ENCODE measurements at places on chromosomes 4 and X.

DNA sequence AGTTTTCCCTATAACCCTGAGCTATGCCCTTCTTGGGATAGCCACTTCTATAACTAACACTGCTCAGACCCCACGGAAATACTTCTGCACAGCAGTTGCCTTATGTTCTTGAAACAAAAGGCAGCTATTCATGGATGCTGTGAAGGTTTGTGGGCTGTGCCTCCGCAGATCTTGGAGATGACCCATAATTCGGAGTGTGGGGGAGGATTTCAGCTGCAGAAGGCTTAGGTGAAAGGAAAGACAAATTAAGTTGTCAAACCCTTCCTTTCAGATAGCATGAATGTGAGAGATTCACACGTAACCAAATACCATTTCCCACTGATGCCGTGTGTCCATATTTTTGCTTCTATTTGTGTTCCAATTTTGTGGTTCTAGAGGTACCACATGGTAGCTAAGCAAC lies 38.1 kb upstream of the NYX start:
- no peak for DNase-seq

DNA sequence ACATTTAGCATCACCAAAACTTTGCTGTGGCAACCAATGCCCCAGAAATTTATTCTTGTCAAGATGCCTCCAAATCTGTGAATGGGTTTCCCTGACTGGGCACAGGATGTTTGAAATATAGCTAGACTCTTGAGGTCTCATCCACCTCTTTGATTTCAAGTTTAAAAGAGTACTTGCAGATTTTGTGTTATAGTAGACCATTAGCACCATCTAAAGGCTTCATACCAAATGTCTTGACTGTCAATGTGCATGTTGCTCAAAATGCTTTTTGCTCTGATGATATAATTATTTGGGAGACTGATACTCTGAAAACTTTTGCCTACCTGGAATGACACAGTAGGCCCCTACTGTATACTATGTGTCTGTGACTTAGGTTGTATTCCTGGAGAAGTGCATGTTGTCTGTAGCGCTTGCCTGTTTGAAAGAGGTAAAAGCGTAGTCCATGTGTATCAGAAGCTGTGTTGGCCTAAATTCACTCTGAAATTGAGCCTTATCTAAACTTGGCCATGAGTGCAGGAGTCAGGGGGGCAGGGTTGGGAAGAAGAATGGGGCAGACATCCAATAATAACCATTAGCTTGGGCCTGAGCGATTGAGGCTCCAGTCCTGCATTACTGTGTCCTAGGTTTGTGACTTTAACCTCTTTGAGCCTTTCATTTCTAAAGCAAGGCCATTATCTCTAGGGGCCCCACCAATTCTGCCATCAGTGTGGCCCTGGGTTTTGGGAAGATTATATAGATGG lies 33.8 kb downstream of the NDP start:
- DNase-seq: no peak

DNA sequence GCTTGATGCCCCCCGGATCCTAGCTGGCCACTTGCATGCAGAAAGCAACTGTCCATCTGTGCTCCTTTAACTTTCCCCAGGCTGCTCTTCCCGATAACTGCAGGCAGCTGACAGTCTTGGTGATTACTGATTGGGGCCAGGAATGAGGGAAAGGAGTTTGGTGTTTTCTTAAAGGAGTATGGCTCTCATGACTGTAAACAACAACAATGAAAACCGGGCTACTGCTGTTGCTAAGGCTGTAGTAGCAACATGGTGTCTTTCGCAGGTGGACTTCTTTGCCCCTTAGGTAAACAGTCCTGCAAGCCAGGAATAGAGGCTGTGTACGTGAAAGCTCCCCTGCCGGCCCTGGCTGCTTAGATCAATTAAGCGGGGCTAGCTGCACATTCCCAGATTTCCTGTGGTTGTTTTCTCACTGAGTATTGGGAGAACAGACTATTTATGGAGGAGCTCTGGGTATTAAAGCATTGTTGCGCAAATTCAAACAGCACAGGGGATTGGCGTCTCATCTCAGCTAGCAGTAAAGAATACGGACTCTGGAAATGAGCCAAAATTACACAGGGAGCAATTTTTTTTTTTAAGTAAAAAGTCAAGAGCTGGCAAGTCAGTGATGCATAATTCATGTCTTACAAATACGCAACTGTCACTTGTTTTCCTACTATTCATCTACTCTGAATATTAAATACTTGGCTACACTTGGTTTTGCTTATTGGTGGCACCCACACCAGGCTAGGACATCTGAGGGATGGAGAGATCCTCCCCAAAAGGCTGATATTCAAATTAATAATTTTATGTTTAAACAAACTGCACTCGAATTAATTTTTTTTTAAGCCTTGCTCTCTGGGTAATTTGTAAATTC lies 61.6 kb upstream of the NAP1L5 start:
- DNase-seq: no peak

- DNase-seq: no peak
Observed at GRCh38 chr4:40511036-40511614, 118.5 kb downstream of the RBM47 start.

DNA sequence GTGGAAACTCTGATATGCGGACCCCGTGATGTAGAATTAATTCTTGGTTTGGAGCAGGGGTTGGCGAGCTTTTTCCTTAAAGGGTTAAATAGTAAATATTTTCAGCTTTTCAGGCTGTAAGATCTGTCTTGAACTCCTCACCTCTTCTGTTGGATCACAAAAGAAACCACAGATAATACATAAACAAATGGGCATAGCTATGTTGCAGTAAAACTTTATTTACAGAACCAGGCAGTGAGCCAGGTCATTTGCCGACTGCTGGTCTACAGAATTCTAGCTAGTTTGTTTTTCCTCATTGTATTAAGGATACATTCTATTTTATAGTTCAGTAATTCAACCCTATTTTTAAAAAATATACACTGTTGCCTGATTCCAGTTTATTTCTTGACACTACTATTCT lies 116.6 kb downstream of the PAPSS1 start:
- DNase-seq: no peak

DNA sequence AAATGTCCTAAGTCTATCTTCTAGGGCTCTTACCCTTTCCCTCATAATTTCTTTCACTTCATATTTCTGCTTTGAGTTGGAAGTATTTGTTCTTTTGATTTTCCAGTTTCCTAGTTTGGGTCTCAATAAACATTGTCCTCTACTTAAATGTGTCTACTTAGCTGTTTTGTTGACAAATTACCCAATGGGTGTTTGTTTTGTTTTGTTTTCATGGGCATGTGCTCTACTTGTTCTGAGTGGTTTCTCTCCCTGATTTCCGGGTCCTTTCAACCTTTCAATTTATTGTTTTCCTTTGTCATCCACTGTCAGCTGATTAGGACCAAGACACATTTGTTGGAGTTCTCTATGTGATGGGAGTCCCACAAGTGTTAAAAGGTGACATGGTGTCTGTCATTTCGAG lies 1181.4 kb downstream of the RPA4 start:
- DNase-seq: no peak

DNA sequence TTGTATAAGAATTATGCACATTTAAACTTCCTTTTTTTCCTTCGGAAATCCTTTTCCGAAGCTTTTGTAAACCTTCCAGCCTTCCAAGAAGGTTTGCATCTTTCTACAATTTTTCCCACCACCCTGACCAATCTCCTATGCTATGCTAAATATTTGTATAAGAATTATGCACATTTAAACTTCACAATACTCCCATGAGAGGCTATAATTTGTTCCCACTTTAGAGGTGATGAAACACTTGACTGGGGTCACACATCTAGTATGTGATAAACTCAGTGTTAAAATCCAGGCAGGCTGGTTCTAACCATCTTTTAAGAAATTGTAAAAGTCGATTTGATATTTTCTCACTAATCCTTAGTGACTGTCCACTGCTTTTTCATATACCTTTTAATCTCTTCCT lies 22.1 kb downstream of the NUDT6 start:
- no peak for DNase-seq

DNA sequence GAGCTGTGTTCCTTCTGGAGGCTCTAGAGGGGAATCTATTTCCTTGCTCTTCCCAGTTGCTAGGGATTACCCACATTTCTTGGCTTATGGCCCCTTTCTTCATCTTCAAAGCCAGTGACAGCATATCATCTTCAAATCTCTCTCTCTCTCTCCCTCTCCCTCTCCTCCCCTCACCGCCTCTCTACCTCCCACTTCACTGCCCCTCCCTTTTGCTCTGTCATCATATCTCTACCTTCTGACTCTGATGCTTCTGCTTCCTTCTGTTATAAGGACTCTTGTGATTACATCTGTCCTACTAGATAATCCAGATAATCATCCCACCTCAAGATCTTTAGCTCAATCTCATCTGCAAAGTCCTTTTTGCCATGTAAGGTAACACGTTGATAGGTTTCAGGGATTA lies 93.1 kb upstream of the TEX13D start:
- no peak for DNase-seq

GRCh38 chr4:38787693-38788092 lies 4.9 kb upstream of the TLR10 start:
- DNase-seq: no peak

- DNase-seq: no peak
Observed at GRCh38 chrX:16678689-16679088, 28.7 kb downstream of the S100G start.

GRCh38 chr4:88697141-88697540 lies 488 bp downstream of the NAP1L5 start:
- no peak for DNase-seq

DNA sequence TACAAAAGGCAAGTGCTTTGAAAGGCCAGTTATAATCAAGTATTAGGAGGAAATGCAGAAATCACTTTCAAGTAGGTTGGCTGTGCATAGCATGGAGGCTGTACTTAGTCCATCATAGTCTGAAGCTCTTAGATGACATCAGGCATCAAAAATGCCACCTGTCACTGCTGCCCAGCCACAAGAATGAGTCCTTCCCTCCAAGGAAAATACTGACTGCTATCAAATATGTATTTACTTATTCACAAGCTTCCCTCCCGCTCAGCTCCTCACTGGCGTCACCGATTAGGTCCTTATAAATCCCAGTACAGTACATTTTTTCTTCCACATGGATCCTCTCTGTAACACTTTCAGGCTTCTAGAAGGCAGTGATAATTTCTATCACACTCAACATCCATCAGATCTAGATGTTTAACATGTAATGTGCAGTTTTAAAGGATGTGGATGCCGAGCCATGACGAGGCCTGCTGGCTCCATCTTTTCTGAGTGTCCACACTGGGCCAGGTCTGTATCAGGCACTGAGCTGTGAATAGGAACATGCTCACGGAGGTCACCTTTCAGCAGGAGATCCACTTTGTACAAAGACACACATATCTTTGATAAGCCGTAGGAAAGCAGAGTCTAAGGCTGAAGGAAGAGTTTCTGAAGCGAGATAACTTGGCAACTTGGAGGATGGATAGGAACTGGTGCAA lies 121.9 kb downstream of the PALLD start:
- DNase-seq: no peak

DNA sequence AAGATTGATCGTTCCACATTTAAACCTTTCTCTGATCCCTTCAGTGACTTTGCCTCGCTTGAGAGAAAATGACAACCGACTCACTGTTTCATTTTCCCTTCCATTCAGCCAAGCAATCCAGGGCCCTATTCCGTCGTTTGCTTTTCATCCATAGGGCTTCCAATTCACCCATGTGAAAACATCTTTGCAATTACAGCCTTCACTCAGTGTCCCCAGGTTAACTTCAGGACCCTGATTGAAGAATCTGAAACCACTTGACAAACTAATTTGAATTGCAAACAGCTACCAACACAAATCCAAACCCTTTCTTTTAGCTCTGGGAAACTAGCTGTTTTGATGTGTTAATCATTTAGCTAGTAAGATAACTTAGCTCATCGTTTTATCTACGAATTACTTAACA lies 120.2 kb upstream of the FAM9C start:
- no peak for DNase-seq

- no peak for DNase-seq
Observed at GRCh38 chr4:139734201-139734874, 68.7 kb downstream of the MGST2 start.

DNA sequence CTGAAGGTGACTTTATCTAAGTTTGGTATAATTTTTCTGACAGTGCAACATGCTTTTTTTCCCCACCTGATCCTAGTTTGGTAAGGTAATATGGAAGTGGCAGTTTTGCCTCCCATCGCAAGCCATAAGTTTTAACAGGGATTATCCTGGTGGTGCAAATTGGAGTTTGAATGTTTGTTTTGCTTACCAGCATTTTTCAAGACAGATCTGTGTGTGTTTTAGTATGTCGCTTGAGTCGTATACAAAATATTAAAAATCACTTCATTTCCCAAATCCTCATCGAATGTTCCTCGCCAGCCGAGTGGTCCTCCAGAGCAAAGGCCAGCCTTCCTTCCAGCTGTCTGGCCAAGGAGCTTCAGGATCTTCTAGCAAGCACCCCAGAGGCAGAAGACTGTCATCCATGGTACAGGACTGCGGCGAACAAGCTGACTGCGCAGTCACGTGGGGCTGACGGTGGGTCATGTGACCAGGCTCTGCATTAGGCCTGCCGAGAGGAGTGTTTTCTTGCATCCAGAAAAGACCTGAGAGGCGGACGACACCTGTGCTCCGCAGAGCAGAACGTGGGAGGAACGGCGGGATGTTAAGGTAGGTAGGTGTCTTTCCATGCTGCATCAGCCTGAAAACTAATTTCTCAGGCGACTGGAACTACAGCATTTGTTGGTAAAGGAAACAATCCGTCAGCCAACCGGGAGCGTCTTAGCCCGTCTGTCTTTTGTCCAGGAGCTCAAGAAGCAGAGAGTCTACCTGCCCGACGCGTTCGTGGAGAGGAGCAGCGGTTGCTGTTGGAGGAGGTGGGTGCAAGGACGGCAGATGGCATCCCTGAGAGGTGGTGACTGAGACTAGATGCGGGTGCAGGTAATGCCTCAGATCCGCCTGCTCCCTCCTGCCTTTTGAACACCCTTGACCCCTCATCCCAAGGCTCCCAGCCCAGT lies at the start of gene GPRASP3:
Gene GPRASP3, plus strand, starts transcription at position 507 of the 932 bp plus-strand sequence. CDS start 28,253 bp downstream, outside the sequence.
- peak; percentile 36 for DNase-seq

- DNase-seq: no peak
Observed at GRCh38 chrX:140467211-140467610, 37.7 kb downstream of the SOX3 start.

- no peak for DNase-seq
Observed at GRCh38 chr4:83866834-83867621, 331.1 kb downstream of the GPAT3 start.

- no peak for DNase-seq
Observed at GRCh38 chr4:94924566-94924965, 166.8 kb downstream of the BMPR1B start.

DNA sequence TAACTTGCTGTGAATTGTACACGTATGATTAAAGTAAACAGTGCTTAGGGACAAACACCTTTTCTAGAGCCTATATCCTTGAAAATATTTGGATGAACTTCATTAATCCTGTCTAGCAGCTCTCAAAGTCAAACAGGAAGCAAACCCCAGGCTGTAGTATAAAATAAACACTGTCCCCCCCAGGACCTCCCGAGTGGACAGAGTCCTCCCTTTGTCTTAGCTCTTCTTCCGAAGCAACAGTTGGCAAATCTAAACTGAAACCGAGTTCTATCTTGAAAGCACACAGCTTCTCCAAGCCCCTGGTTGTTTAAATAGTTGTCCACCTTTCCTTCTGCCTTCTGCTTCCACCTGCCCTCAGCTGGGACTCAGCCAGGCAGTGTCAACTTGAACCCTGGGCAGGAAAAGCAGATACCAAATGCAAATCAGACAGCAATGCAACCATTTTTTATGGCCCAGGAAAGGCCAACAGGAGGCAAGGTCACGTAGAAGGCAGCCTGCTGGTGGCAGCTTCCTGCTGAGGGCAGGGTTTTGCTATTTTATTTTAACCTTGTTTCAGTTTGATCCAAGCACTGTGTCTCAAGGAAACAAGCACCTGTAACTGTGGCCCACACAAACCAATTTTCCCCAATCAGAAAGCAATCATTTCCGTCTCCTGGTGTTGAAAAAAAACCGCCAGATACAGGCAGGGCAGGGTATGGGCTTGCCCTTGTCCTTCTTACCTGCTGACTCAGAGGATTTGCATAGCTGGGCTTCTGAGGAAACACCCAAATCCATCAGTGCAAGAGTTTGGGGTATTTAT lies 110.3 kb upstream of the KIT start:
- no peak for DNase-seq

Measured in GM12864 (cell line).